Esophagus mucosa (tissue), 1 donor: ENCODE measurements at places on chromosomes 12 and 14.
A peak's percentile ranks its signal among the peaks of the same experiment; 100 is the strongest.

- ATAC-seq: no peak
Measured at GRCh38 chr12:58323676-58324075, 382.3 kb downstream of the ATP23 start.

DNA sequence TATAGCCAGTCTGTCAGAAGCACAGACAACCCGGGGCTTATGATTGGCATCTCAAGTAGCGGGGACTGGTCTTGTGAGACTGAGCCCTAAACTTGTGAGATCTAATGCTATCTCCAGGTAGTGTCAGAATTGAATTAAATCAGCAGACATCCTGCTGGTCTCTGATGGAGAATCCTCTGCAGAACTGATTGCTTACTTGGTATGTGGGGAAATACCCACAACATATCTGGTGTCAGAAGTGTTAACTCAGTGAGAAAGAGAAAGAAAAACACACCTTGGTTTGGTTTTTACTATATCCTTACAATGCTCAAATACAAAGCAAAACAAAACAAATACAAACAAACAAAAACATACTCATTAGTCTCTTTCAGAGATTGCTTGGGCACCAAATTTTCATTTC lies 10.0 kb downstream of the SEL1L start:
- ATAC-seq: no peak

GRCh38 chr12:29234965-29235626 lies 86.0 kb downstream of the FAR2 start:
- ATAC-seq: no peak

GRCh38 chr12:25328072-25328712 lies 77.5 kb upstream of the KRAS start:
- peak; percentile 37 for ATAC-seq

DNA sequence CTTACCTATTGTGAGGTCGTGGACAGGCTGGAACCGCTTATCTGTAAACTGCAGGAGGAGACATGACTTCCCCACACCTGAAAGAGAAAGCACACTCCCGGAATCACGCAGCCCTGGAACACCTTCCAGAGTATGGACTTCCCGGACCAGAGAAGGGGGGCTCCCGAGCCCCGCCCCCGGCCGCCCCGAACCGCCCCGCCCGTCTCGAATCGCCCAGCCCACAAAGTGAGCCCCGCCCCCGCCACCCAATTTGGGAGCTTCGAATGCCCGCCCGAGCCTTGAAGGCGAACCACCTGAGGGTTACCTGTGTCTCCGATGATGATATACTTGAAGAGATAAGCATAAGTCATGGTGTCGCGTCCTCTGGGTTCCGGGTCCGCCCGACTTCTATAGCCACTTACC lies 235 bp downstream of the RAB2B start:
- peak; percentile 83 for ATAC-seq

DNA sequence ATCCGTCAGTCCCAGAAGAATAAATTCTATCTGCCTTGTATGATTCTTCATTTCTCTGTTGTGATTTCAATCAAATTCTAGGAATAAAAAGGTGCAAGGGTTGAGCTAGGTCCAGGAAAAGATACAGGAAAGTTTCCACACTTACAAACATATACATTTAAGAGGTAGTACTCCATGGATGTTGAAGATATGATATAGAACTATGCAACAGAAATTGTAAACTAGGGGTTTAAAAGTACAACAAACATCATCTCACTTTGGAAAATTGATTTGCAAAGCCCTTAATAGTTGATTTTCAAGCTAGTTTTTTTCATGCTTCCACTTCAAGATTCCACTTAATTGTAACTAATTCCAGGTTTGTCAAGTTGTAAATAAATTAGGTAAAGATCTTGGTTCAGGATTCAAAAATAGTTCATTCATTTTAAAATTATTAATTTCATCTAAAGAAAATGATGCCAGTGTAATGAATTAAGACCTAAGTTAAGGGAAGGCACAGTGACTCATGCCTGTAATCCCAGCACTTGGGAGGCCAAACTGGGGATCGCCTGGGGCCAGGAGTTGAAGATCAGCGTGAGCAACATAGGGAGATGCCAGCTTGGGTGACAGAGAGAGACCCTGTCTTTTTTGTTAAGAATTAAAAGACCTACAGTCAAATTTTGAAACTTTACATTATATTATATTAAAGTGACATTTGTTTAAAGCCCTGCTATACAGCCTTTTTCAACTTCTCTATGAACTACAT lies at the start of gene OR6C70:
OR6C70 (minus strand) TSS at position 51 of the 742 bp plus-strand sequence; CDS start at position 51, 0 bp downstream.
- ATAC-seq: no peak

DNA sequence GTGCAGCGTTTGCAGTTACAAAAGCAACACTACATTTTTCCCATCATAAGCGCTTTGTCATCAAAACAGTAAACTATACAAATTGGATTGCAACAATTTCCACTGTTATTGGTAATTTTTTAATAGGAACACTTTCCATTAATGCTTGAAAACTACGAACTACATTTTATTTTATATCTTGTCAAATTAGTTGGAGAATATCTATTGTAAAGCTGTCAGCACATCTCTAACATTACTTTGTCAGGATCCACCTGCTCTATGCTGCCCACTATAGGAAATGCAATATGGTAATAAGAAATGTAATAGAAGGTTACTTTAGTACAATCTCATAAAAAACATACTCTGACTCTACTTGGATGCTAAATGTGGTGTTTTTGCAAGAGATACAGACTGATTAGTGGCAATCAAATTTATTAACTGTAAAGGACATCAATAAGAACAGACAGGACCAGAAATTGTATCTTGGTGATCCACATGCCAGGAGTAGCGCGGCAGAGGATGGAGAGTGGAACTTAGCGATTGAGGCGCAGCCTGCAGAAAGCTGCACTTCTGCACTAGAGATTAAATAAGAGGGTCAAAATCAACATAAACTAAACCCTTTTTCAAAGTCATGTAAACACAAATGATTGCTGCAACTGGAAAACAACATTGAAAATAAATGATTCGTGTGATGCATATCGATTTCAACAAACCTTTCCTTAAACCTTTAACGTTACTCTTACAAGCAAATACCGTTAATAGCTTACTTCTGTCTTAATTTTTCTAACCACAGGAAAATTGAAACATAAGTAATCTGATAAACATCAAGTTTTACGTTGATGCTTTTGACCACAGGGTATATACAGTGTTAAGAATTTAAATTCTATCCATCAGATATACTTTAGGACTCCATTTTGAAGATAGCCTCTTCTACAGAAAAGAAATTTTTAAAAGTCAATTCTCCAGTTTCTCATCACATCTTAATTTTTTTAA lies 3.6 kb upstream of the ARID2 start:
- ATAC-seq: no peak

DNA sequence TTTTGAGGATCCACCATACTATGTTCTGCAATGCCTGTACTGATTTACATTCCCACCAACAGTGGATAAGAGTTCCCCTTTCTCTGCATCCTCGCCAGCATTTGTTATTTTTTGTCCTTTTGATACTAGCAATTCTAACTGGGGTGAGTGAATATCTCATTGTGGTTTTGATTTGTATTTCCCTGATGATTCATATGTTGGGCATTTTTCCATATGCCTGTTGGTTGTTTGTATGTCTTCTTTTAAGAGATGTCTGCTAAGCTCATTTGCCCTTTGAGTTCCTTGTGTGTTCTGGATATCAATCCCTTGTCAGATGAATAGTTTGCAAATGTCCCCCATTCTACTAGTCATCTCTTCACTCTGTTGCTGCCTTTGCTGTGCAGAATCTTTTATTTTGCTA lies 49.0 kb upstream of the MSRB3 start:
- no peak for ATAC-seq

- ATAC-seq: no peak
Measured at GRCh38 chr12:107567876-107568619, 117.6 kb upstream of the PWP1 start.

DNA sequence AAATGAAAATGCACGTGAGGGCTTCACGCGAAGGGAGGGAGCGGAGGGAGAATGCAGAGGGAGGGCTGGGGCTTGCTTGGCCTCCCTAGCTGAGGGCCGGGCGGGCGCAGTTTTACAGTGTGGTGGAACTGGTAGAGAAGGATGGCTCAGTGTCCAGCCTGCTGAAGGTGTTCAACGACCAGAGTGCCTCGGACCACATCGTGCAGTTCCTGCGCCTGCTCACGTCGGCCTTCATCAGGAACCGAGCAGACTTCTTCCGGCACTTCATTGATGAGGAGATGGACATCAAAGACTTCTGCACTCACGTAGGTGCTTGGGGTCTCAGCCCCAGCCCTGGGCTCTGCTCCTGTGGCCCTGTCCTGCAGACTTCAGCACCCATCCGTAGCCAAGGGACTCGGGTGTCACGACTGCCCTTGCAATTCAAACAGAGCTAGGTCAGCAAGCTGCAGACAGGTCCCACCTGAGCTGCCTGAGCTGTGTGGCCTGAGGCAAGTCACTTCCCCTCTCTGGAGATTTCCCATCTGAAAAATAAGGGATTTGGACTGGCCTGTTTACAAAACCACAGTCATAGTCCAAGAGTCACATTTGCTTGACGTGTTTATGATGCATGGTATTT lies 18.4 kb downstream of the OTUB2 start:
- no peak for ATAC-seq

DNA sequence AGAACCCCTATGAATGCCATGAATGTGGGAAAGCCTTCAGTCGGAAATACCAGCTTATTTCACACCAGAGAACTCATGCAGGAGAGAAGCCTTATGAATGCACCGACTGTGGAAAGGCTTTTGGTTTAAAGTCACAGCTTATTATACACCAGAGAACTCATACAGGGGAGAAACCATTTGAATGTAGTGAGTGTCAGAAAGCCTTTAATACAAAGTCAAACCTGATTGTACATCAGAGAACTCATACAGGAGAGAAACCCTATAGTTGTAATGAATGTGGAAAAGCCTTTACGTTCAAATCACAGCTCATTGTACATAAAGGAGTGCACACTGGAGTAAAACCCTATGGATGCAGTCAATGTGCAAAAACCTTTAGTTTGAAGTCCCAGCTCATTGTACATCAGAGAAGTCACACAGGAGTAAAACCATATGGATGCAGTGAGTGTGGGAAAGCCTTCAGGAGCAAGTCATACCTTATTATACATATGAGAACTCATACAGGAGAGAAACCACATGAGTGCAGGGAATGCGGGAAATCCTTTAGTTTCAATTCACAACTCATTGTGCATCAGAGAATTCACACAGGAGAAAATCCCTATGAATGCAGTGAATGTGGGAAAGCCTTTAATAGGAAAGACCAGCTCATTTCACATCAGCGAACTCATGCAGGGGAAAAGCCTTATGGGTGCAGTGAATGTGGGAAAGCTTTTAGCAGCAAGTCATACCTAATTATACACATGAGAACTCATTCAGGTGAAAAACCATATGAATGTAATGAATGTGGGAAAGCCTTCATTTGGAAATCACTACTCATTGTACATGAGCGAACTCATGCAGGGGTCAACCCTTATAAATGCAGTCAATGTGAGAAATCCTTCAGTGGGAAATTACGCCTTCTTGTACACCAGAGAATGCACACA lies 22.3 kb downstream of the ZNF268 start:
- ATAC-seq: no peak
